NCI-H1436 treated with DMSO at 0.1 percent for 48 hours (cell line): ENCODE measurements at places on chromosomes 2 and 18.

DNA sequence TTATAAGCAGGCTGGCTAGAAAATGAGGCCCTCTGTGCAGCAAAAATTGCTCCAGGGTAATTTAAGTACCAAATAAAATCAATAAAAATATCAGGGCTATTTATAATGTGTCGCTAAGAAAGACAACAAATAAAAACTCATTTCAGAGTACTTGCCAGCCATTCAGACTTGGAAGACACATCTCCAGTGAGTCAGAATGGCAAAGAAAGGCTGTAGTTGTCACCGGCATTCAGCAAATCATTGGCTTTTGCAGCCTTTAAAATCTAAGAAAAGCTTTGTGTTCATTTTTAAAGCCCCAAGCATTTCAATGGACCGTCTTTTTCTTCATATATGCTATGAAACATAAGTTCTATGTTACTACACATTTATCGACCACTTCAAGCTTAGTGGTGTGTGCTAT, 141.1 kb upstream of the HNMT start:
- no peak for DNase-seq

- DNase-seq = no peak
These were observed 18.3 kb upstream of the BMP10 start for GRCh38 chr2:68889500-68889899.

DNA sequence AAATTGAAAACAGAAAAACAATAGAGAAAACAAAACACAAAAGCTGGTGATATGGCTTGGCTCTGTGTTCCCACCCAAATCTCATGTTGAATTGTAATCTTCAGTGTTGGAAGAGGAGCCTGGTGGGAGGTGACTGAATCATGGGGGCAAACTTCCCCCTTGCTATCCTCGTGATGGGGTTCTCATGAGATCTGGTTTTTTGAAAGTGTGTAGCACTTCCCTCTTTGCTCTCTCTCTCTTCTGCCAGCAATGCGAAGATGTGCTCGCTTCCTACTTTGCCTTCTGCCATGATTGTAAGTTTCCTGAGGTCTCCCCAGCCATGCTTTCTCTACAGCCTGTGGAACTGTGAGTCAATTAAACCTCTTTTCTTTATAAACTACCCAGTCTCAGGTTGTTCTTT, 112.3 kb upstream of the UXS1 start:
- DNase-seq = no peak

- no peak for DNase-seq
These were observed 961 bp upstream of the SLC40A1 start for GRCh38 chr2:189581354-189582139.

GRCh38 chr2:95158891-95159619, 593 bp downstream of the ZNF514 start:
- no peak for DNase-seq

- no peak for DNase-seq
These were observed 374.4 kb downstream of the MTX2 start for GRCh38 chr2:176643646-176644045.

DNA sequence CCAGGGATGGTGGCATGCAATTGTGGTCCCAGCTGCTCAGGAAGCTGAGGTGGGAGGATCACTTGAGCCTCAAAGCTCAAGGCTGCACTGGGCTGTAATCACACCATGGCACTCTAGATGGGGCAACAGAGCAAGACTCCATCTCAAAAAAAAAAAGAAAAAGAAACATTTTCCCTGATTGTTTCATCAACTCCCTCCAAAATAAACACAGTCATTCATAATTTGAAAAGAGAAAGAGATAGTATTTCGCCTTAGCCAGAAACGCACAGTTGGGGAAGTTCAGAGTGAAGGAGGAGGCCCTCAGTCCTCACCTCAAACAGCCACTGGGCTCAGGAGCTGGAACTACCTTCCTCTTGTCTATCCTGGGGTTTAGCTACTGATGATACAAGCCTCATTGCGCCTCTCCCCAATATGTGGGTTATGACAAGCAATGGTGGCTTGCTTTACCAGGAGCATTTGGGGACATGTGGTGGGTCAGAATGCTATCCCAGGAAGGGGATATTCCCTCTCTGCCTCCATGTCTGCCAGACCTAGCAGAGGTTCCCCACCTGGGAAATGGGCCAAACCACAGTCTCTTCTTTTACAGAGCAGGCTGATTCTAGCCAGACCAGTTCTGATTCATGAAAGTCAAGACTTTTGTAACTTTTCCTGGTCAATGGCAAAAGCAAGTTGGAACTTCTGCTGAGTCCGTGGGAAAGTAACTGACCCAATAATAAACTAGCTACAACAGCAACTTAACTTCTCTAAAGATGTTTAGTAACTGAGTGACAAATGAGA, 22.2 kb upstream of the TMEM87B start:
- DNase-seq = no peak

DNA sequence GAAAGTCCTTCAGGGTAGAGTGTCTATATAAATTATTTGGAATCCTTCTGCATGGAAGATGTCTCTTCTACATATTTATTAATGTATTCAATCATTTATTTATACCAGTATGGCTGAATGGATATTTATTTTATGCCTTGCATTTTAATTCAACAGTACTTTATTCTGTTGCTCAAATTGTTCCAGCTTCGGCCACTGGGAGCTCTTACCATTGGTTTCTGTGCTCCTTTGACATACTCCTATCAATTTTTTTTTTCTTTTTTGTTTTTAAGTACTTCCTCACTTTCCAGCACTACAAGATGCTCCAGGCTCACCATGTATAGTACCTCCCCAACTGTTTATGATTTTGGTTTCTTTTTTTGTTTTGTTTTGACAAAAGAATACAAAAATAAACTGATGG, 39.4 kb upstream of the WIPF1 start:
- DNase-seq = no peak

DNA sequence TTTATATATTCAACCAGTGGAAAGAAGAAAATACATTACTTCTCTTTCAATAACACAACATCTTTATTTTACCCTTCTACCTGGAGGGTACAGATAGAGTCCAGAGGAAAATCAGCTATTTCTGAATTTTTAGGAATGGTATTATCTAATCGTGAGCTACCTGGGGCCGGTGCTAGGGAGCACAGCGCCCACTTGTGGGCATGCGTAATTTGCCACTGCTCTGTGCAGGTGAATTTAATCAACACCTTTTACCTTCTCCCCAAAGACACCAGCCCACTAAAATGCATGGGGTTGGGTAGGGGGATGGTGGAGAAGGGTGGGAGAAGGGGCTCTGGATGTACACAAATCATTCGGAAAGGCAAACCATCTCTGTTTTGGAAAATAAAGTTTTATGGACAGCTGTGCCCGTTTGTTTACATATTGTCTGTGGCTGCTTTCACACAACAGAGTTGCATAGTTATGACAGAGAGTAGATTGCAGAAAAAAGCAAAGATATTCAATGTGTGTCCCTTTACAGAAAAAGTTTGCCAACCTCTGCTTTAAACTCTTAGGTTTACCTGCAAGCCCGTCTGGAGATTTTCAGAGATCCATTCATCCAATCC, 51.5 kb upstream of the DCC start:
- no peak for DNase-seq

DNA sequence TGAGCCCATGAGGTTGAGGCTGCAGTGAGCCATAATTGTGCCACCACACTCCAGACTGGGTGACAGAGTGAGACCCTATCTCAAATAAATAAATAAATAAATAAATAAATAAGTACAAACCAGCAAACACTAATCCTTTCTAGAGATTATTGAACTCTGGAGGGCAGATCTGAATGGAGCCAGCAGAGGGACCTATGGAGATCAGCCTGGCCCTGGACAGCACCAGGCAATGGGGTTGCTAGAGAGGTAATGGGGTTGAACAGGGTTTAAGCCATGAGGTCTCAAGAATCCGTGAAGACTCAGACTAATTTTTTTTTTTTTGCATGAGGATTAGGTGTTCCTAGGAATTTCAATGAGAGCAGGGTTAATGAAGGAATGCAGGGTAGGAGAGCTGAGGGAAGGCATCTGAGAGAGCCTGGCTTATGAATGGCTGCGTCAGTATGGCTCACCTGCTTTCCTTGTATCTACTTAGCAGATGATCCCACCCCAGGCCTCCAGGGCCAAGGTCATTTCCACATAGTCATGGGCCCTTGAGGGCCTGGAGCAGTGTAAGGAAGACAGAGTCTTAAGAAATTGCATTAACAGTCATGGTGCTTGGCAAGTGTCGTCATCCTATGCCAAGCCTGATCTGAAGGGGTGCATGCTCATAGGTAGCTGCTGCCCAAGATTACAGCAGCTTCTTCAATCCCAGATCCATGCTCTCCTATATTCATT, 34.6 kb upstream of the IL37 start:
- DNase-seq = no peak

GRCh38 chr2:9473985-9474360, 378 bp upstream of the IAH1 start:
- DNase-seq = no peak

- DNase-seq = no peak
These were observed 32.6 kb downstream of the BIN1 start for GRCh38 chr2:127074358-127074757.

- DNase-seq = no peak
These were observed 33.0 kb upstream of the GREB1 start for GRCh38 chr2:11500702-11501303.

DNA sequence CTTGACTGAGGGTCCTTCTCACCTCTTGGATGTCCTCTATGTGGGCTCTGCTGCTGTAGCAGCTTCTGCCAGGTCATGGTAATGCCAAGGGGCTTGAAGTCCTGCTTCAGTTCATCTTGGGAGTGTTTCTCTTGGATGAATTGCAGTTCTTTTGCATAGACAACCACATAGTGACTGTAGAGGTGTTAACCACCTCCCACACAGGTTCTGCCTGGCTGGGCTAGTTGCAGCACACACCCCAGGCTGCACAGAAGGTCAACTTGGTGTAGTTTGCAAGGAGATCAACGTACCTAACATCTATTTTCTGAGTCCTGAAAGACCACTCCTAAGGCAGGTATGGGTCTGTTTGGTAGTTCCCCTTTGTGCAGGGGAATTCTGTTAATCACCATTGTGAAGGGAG, 108.1 kb downstream of the ADCYAP1 start:
- no peak for DNase-seq

DNA sequence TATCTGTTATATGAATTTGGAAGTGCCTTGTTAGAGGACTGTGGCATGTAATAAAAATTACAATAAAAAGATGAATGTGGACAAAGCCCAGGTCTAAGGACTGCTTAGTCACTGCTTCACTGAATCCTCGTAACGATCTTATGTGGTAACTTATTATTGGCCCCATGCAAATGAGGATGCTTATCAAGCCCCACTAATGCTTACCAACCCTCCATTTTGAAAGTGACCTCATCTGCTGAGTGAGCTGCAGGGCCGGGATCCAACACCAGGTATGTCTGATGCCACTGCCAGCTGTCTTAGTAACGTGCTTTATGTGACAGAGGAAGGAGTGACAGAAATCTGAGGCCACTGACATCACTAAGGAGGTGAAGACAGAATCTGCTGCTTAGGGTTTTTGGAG, 65.3 kb upstream of the CCDC85A start:
- DNase-seq = no peak

DNA sequence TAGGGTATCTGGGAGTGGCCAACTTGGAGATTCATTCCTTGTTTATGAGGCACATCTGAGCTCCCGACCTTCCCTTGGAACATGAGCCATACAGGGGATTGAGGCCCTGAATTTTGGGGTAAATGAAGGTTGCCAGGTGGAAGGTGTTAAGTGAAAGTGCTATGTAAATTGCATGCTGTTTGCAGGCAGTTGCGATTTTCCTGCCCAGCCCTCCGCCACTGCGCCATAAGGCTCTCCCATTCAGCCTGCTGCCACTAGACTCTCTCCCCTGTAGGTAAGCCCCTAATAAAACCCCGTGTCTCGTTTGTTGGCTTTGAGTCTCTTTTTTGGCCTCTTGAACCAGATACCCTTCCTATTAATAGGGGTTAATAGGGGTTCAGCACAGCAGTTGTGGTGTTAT, 33.8 kb downstream of the PCARE start:
- DNase-seq = no peak

GRCh38 chr2:233460726-233461441, 105.7 kb downstream of the USP40 start:
- DNase-seq = no peak

- DNase-seq = no peak
These were observed 25.2 kb upstream of the FAM110C start for GRCh38 chr2:71309-72035.

DNA sequence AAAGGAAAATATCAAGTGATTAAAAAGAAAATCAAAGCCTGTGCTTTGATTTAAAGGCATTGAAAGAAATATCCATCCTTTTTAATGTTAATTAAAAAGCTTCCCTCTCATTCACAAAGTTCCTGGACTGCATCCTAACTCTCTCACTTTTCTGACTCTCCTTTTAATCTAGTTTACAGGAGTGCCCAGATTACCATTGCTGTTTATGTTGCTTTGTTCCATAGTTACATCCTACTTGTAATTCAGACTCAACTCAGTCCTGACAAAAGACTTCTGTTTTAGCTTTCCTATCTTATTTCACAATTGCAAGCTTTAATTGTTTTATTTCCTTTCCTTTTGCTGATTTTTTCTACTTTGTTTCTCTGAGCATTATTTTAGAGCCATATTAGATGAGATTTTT, 160.7 kb upstream of the DTNA start:
- DNase-seq = no peak

GRCh38 chr2:16174693-16175045, 234.3 kb downstream of the MYCN start:
- DNase-seq = no peak

GRCh38 chr2:195543902-195544894, 112.8 kb upstream of the SLC39A10 start:
- DNase-seq = no peak

- DNase-seq = no peak
These were observed 311.6 kb downstream of the IRS1 start for GRCh38 chr2:226488034-226488433.

DNA sequence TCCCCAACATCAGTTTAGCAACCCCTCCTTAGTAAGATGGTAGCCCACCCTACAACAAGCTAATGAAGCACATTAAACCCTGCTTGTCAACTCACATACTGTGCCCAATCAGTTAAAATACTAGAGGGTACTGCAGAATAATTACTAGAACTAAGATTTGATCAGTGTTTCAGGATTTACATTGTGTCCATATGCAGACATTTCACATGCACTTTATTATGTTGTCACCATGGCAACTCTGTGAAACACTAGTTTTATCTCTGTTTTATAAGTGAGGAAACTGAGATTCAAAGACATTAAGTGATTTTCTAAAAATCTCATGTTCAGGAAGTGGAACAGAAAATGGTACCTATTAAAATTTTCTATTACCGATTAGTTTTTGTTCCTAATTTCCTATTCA, 61.7 kb downstream of the CYBRD1 start:
- no peak for DNase-seq

DNA sequence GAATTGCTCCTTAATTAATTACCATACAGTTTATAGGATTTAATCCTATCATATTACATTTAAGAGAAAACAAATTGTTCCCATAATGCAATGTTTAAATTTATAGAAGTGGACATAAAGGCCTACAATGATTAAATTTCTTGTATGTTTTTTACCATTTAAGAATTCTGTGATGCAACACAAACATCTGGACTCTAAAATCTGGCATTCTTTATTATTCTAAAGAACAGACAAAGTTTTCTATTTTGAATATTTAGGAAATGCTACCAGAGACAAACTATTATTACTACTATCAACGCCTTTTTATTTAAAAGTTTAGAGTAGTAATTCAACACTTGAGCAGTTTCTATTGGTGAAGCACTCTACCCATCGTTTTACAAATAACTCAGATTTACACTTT, 535.1 kb downstream of the TMX3 start:
- DNase-seq = no peak
